NCI-H748 treated with DMSO at 0.1 percent for 48 hours (cell line): ENCODE measurements at places on chromosomes 3 and 15.

DNA sequence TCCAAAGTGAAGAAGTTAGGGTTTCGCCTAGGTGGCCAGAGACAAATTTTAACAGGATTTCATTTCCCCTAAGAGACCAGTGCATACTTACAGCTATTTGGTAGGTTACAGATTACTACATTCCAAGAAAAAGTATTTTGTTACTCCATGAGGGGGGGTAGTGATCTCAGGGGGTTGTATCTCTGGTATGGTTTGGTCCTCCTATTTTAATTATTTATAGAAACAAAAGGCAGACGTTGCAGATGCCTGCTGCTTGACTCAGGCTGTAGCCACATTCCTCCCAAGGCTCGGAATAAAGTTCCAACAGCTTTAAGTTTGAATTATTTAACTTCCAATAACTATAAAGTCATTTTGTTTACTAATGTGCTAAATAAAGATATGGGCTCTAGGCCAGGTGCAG, 1.3 kb upstream of the TRIM59 start:
- no peak for DNase-seq

- DNase-seq, result no peak
Measured at GRCh38 chr3:135258916-135259315, 463.9 kb downstream of the EPHB1 start.

GRCh38 chr15:40932156-40932555, 3.0 kb downstream of the DLL4 start:
- DNase-seq, result no peak

DNA sequence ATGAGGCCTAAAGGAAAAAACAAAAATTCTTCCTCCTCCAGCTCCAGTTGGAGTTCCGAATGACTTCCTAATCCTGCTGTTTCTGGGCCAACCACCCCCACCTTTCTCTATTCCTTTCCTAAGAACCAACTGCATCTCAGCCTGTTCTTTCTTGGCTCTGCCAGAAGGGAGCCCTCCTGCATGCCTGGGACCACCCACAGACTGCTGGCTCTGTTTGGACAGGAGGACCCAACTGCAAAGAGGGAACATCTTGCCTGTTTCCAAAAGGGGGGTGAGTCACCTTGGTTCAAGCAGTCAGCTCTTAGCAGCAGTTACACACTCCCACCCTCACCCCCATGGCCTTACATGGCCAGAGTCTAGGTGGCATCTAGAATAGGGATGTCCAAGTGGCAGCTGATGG, 116.0 kb upstream of the PRICKLE2 start:
- DNase-seq, result no peak

DNA sequence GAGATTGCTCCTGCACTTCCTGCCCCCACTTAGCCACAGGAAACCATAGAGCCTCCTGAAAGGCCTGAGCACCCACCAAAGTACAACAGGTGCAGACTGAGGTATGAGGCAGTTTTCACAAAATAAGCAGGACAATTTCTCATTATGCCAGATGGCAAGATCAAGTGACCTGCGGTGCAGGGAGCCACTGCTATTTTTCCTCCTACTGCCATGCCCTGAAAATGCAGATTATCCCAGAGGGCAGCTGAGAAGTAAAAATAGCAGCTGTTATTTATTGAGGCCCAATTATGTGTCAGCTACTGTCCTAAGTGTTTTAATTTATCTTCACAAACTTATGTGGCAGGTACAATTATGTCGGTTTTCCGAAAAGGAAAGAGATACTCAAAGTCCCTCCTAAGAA, 209.5 kb upstream of the ST8SIA2 start:
- no peak for DNase-seq
